Dermis microvascular lymphatic vessel endothelial cell (primary cell): ENCODE measurements at places on chromosomes 11 and 22.

DNA sequence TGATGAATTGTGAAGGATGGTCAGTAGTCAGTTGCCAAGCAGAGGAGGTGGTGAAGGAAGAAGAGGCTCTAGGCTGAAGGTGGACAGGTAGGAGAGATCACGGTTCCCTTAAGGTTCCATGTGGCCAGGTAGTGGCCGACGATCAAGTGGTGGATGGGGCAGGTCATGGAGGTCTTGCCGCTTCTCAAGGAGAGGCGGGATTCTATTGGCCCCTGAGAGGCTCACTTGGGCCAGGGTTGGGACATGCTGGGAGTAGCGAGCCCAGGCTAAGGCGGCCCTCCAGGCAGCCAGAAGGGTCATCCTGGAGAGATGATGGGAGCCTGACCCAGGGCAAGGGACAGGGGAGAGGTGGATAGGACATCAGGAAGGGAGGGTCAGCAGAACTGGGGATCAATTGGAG is 20.9 kb upstream of the TMPRSS4 start:
- no peak for DNase-seq

DNA sequence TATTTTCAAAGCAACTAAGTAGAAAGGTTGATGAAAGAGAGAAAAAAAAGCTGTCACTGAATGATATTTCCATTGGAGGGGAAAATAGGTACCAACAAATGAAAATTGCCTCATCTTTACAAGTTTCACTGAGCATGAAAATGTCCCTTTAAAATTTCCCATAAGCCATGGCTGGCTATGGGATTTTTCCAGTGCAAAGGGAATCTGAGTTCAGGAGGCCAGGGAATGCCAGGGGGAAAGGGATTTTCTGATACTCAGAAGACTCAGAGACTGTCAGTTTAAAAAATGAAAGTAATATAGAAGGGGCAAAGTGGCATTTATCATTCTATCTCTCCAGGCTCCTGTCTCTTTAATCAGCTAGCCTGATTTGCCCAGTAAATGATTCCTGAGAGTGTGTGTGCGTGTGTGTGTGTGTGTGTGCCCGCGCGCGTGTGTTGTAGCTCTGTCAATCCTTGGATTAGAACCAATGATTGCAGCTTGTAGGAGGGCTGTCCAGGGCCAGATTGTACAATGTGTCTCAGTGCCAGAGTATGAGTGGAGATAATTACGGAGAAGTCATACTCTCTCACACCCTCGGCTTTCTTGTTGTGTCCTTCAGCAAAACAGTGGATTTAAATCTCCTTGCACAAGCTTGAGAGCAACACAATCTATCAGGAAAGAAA is at the start of gene NTM:
Gene NTM, plus strand, starts transcription at position 526 of the 662 bp plus-strand sequence.
- DNase-seq: no peak

GRCh38 chr11:112260490-112260889 is at the start of gene PLET1:
Gene PLET1 (minus strand): TSS chr11:112260860. CDS start chr11:112260589, 271 bp downstream.
- DNase-seq: no peak

DNA sequence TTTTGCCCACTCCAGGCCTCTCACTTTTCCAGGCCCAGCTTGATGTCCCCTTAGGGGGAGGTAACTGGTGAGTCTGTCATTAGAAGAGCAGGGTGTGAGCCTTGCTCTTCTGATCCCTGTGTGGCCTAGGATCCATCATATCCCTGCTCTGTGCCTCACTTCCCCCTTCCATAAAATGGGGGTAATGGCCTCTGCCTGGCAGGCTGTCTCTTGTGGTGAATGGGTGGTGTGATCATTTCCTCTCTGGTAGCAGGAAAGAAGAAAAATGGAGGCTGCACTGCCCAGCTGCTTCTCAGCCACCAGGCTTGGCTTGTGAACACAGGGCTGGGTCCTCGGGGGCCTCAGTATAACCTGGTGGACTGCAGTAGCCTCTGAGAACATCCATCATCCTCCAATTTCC is 5.6 kb downstream of the ARHGEF17 start:
- peak; percentile 42 for DNase-seq

DNA sequence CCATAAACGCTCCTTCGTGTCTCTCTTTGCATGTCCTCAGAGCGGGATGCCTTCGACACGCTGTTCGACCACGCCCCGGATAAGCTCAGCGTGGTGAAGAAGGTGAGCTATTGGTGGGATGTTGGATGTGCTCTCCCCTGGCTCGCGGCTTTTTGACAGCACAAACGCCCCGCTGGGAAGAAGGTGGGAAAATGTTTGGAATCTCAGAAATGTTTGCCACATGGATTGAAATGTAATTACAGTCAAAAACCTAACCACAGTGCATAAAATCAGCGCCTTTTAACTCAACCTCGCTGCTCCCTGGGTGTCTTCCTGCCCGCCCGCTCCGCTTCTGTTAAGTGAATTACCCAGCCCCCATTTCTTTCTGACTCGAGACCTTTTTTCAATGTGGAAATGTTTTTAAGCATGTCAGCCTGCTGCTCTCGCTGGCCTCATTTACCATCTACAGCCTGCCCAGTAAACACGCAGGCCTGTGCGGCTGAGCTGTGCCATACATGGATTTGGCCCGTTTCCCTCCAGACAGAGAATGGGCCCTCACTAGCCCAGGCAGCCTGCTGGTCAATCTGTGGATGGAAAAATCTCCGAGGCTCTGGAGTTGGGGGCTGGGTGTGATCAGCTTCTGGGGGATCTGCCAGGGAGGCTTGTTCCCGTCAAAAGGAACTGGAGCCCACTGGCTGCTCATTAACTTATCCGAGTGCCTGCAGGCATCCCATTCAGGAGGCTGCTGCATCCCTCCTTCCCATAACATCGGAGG is 32.7 kb upstream of the PARVG start:
- no peak for DNase-seq

- no peak for DNase-seq
These were observed 279.8 kb downstream of the TBC1D22A start for GRCh38 chr22:47042116-47042825.

DNA sequence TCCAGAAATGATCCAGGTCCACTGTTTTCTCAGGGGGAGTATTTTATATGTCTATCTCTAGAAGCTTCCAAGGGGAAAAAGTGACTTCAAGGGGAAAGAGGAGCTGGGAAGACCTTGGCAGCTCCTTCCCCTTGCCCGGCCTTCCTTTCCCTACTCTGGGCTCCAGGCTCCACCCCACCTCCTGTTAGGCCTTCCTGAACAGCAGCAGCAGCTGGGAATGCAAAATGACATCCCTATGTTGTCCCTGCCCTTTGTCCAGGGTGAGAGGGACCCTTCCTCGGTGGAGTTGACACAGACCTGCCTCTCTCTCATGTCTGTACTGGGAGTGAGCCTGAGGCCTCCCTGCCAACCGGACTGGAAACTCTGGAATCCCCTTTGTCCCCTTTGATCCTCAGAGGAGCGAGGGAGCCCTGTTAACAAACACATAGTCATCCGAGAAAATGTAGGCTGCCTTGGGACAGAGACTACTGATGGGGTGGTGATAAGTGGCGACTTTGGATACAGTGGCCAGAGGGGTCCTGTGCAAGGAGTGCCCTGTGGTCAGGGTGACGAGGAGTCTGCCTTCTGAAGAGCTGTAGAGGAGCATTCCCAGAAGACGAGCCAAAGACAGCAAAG is 9.0 kb upstream of the MALAT1 start:
- DNase-seq: peak; percentile 53

- peak; percentile 33 for DNase-seq
These were observed 369 bp downstream of the XRRA1 start for GRCh38 chr11:74948546-74948897.

GRCh38 chr11:68750195-68751003 is 921 bp downstream of the TESMIN start:
- no peak for DNase-seq

GRCh38 chr11:130145311-130145812 is 14.2 kb upstream of the ST14 start:
- no peak for DNase-seq

- peak; percentile 60 for DNase-seq
These were observed 145.5 kb upstream of the RASSF10 start for GRCh38 chr11:12863605-12864121.

GRCh38 chr22:48076008-48076407 is 1313.6 kb downstream of the TBC1D22A start:
- no peak for DNase-seq

GRCh38 chr11:19511413-19512183 is 201.0 kb upstream of the NAV2 start:
- DNase-seq: peak; percentile 89

DNA sequence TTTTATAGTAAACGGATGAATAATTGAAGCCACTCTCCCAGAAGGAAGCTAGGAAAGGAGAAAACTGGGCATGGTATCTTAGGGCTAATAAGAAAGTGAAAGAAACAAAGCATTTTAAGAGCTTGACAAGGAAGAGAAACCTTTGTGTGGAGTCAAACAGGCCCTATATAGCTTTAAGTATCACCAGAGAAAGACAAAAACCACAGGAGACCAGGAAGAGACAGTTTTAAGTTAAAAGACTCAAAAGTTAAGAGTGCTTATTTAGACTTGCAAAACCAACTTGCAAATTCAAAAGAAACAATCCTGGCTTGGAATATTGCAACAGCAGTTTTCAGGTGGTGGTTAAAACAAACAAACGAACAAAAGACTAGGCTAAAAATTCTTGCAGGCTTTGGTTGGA is 3.4 kb downstream of the PAK1 start:
- no peak for DNase-seq

DNA sequence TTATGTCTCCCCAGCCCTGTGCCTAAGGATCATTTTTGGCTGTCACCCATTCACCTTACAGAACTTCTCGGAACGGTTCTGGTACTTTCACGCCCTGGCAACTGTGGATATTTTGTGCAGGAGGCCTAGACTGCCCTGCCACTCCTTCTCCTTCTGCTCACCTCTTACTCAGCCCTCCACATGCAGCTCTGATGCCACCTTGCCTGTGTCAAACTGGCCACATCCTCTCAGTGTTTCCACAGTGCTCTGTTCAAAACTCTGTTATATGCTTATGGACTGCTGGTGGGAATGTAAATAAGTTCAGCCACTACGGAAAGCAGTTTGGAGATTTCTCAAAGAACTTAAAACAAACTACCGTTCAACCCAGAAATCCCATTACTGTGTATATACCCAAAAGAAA is 100.8 kb upstream of the MTMR2 start:
- no peak for DNase-seq

- no peak for DNase-seq
These were observed 142.5 kb upstream of the TEAD1 start for GRCh38 chr11:12531681-12532080.

- DNase-seq: no peak
These were observed 18.3 kb downstream of the RCN1 start for GRCh38 chr11:32109138-32109537.

DNA sequence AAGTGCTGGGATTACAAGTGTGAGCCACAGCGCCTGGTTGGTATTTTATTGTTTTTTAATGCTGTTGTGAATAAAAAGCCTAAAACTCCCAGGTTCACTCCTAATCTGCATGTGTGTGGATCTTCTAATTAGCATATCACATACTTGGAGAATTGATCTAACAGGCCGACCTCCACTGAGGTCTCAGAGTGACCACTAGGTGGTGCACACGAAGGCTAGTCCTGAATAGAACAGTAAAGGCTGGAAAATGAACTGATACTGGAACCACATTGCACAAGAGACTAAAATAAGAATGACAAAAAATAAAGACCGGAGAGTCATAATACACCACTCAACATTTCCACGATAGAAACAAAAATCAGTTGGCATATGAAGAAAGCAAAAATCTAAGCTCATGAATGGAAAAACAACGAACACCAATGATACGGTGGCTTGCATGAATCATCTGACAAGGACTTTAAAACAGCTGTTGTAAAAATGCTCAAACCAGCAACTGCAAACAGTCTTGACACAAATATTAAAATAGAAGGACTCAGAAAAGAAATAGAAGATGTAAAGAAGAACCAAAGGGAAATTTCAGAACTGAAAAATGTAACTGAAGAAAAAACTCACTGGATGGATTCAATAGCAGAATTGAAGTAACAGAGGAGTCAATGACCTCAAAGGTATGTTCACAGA is 19.2 kb downstream of the PIM3 start:
- DNase-seq: peak; percentile 72

GRCh38 chr11:44955015-44955738 is 4.5 kb upstream of the TP53I11 start:
- peak; percentile 97 for DNase-seq

- no peak for DNase-seq
These were observed 76.8 kb downstream of the MORC2 start for GRCh38 chr22:30891781-30892180.

DNA sequence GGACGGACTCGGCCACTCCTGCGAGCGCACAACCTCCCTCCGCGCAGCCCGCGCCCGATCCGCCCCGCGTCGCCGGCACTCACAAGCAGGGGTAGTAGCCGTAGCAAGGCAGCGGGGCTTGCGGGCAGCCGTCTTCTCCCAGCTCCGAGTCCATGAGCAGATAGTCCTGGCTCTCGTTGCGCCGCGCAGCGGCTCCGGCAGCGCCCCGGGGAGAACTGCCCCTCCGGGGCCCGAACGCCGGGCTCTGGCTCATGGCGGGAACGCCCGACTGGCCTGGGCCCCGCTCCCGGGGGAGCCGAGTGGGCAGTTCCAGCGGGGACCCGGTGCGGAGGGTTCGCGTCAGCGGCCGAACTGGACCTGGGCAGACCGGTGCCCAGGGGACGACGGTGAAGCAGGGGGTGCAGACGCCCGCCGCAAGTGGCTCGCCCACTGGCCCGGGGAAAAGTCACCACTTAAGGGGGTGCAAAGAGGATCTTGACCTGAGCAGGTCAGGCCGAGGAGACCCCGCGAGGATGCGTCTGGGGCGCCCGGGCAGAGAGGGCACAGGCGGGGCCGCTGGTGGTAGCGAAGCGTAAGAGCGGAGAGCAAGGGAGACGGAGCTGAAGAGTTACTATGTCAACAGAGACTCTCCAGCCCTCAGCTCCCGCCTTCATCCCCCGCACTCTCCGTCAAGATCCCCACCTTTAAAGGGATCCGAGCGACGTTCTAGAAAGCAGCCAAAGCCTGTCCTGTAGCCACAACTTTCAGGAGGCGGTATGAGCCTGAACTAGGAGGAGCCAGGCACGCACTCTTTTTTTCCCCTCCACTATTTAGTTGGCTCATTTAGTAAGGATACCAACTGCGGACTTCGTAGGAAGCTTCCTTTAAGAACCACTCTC is at the start of gene TRPC6:
Gene TRPC6, minus strand, starts transcription at position 757 of the 878 bp plus-strand sequence. Its CDS starts 504 bp downstream, at position 253.
- no peak for DNase-seq

DNA sequence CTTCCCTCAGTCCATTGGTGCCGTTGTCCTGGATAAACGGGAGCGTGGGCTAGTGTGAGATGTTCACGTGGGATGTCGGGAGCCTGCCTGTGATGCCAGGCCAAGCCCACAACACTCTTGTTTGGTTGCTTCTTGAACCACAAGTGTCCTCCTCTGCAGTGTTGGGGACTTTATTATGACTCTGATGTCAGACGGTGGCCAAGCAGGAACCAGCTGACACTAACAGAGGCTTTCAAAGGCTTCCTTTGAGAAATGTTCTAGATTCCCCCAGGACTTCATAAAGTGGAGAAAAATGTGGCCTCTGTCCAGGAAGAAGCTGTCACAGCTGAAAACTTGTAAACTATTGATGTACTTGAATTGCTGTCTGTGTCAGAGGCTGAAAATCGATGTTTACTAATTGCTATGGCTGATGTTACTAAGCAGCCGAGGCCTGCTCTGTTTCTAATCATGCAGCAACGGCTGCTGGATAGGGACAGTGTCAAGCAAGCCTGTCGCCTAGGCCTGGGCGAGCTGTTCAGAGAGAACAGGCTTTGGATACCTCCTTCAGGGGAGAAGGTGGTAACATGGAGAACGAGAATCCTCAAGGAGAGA is 131.7 kb downstream of the TBC1D22A start:
- no peak for DNase-seq
